ENCODE measurements at places on chromosomes 2 and 18.
A peak's percentile ranks its signal among the peaks of the same experiment; 100 is the strongest.

- no peak for DNase-seq
Observed at GRCh38 chr2:158135096-158135495, 33.4 kb downstream of the UPP2 start.

GRCh38 chr2:204325468-204325867 lies 219.8 kb upstream of the PARD3B start:
- peak; percentile 85 for DNase-seq

GRCh38 chr2:222319586-222320435 lies 21.0 kb upstream of the PAX3 start:
- peak; percentile 10 for DNase-seq

DNA sequence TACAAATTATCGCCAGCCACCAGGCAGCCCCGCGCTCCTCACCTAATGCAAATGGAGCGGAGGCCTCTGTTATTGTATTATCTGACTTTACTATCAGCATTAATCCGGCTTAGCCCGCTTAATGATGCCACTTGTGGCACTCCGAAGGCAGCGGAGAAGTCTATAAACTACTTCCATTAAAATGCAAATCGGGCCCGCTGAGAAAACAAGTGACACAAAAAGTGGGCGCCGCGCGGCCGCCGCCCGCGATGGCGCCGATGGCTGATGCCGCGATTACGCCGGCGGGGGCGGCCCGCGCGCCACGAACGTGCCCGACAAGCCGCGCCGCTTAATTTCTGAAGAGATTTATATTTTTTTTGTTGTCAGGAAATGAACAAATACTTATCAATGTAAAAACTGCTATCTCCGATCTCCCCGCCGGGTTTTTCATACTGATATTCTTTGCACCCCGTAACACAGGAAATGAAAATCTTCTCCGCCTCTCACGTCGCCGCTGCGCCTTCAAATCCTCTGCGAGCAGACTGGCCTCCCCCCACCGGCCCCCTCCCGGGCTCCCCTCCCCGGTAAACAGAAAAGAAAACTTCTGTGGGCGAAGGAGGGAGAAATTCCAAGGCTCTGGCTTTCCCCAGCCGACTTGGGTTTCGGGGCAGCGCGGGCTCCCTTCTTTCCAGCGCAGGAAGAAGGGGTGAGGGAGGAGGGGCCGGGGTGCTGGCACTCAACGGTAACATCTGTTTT lies 221.8 kb downstream of the INSIG2 start:
- peak; percentile 41 for DNase-seq

DNA sequence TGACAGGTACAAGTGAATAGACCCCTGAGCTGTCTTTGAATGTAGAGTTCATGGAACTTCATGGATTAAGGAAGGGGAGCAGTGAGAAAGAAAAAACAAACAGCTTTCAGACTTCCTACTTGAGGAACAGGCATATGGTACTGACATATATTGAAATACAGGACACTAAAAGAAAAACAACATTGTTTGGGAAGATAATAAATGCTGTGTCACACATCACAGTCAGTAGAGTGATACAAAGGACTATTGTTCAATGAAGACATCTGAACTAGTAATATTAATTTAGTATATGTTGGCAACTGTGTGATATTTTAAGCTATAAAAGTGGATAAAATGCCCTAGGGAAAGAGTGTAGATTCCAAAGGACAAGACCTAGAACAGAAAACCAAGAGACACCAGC lies 3.3 kb downstream of the DSC2 start:
- no peak for DNase-seq

- DNase-seq = no peak
Observed at GRCh38 chr2:162974771-162975170, 136.2 kb upstream of the KCNH7 start.

- peak; percentile 43 for DNase-seq
Observed at GRCh38 chr18:5424903-5425664, 118.7 kb downstream of the EPB41L3 start.

DNA sequence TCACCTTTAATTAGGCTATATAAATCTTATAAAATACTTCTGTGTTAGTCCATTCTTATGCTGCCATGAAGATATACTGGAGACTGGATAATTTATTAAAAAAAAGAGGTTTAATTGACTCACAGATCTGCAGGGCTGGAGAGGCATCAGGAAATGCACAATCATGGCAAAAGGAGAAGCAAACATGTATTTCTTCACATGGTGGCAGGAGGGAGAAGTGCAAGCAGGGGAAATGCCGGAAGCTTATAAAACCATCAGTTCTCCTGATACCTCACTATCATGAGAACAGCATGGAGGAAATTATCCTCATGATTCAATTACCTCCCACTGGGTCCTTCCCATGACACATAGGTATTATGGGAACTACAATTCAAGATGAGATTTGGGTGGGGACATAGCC lies 504.4 kb downstream of the RIT2 start:
- no peak for DNase-seq
